ENCODE measurements at places on chromosomes 16 and 17. TPM values are rescaled to one million over a fixed set of nuclear protein-coding genes. Genes with fewer than 3 reads are reported as not detected.

Gene GPR179
- not detected for total RNA-seq

DNA sequence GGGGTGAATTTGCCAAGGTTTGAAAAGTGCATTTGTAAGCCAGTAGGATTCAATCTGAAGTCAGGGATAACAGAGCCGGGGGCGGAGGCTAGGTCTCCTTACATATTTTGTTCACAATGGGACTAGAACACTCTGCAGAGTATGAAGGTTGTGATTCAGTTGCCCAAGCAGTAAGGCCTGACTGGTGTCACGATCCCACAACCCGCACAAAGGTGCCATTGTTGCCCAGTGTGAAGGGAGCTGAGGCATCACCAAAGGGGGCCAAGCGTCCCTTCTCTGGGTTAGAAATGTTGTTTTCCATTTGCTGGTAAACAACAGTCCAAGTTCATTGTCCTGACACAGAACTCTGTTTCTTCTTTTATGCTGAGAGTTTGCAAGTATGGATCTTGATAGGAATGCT lies 471.8 kb downstream of the MAF start:
- no peak for DNase-seq

DNA sequence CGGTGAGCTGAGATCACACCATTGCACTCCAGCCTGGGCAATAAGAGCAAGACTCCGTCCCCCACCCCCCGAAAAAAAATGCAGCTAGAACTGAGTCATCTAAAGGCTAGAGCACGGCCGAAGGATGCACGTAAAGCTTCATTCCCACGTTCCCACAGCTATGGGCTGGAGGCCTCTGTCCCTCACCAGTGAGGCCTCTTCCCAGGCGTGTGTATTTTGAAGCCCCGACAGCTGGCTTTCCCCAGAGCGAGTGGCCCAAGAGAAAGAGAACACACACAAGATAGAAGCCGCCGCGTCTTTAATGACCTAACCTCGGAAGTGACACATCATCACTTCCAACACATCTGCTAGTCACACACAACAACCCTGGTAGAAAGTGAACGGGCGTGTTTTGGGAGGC lies 6.6 kb upstream of the KCTD5 start:
- no peak for DNase-seq

DNA sequence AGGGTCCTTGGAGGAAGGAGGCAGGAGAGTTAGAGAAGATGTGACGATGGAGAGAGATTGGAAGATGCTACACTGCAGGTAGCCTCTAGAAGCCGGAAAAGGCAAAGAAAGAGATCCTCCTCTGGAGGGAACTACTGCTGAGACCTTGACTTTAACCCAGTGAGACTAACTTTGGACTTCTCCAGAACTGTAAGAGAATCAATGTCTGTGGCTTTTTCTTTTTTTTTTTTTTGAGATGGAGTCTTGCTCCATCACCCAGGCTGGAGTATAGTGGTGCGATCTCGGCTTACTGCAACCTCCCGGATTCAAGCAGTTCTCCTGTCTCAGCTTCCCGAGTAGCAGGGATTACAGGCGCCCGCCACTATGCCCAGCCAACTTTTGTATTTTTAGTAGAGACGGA lies 8.7 kb downstream of the BCL7C start:
- no peak for DNase-seq

DNA sequence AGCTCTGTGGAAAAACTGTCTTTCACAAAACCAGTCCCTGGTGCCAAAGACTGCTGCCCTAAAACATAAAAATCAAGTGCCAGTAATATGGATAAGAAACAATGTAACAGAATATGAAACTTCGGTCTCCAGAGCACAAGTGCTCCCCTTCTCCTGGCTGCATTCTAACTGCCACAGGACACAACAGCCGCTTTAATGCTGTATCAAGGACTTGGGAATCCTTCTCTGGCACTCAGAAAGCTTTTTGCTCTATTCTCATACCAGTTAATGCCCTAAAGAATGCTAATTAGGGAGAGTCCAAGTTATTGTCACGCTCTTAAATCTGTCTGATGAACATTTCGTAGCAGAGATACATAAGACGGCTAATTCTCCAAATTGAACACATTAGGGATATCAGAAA lies 90.9 kb downstream of the PARN start:
- DNase-seq = no peak

DNA sequence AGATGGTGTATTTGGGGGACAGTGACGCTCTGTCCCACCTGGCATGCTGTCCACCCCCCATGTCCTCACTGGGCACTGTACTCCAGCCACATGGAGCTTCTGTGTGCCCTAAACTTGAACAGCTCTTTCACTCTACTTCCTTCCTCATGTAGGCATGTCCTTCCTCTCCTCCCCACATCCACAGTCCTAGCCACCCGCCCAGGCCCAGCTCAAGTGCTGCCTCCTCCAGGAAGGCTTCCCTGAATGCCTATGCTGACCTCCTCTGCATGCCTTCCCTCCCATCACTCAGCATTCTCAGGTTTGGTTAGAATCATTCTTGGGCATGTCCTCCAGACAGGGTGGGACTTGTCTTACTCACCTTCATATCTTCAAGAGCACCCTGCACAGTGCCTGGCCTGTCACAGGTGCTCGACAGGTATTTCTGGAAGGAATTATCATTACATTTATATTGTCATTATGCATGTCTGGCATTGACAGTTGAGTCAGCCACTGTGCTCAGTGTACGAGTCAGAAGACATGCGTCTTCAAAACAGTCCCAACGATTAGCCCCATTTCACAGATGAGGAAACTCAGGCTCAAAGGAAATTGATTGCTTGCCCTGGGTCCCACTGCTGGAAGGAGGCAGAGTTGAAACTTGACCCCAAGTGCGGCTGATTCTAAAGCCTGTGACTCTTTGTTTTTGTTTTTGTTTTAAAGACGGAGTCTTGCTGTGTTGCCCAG lies 42.1 kb upstream of the TOB1 start:
- no peak for DNase-seq

Measured in H4 (cell line).